NCI-H1092 treated with DMSO at 0.1 percent for 48 hours (cell line): ENCODE measurements at places on chromosomes 2 and 18.

GRCh38 chr2:107634172-107634571 lies 192.5 kb upstream of the RGPD4 start:
- no peak for DNase-seq

- DNase-seq: no peak
Observed at GRCh38 chr2:196275646-196276352, 104.4 kb upstream of the STK17B start.

- no peak for DNase-seq
Observed at GRCh38 chr2:99317161-99317872, 16.3 kb upstream of the LYG1 start.

- no peak for DNase-seq
Observed at GRCh38 chr18:36031903-36032302, 35.5 kb downstream of the RPRD1A start.

DNA sequence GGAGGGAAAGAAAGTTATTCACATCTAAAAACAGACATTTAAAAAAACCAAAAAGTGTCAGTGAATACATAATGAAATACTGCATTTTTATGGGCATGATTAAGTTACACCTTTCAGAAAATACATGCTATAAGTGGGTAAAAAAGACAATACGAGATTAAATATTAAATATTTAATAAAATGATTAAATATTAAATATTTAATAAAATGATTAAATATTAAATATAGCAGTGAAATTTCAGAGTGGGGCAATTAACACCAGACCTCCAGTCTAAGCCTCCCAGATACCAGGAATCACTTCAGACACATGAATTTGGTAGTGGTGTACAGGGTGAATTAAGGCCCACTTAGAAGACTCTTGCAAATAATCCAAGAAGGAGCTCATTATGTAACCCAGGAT lies 15.5 kb downstream of the RBM43 start:
- DNase-seq: no peak

DNA sequence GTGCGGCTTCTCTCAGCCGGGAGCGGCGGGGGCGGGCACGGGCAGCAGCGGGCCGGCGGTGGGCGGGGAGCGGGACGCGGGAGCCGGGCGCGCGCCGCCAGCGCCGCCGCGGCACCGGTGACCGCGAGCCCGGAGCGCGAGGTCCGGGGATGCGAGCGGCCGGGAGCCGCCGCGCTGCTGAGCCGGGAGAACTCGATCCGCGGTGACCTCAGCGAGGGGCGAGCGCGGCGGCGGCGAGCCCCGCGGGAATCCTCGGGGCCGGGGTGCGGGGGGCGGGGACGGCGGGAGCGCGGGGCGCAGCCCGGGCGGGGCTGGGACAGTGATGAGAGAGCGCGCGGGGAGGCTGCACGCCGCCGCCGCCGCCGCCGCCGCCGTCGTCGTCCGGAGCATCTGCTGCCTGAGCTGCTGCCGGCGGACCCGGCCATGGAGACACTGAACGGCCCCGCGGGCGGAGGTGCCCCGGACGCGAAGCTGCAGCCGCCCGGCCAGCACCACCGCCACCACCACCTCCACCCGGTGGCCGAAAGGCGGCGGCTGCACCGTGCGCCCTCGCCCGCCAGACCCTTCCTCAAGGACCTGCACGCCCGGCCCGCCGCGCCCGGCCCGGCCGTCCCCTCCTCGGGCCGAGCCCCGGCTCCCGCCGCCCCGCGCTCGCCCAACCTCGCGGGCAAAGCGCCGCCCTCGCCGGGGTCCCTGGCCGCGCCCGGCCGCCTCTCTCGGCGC lies at the start of gene MTCL1:
Gene MTCL1, plus strand, starts transcription at position 319 of the 723 bp plus-strand sequence. Its CDS starts 105 bp downstream, at position 424.
- DNase-seq: peak; percentile 49

- DNase-seq: no peak
Observed at GRCh38 chr2:233221378-233222063, 30.0 kb upstream of the ATG16L1 start.

- no peak for DNase-seq
Observed at GRCh38 chr2:233926806-233927205, 9.6 kb downstream of the TRPM8 start.

GRCh38 chr18:58080451-58080850 lies 36.4 kb downstream of the NEDD4L start:
- no peak for DNase-seq

DNA sequence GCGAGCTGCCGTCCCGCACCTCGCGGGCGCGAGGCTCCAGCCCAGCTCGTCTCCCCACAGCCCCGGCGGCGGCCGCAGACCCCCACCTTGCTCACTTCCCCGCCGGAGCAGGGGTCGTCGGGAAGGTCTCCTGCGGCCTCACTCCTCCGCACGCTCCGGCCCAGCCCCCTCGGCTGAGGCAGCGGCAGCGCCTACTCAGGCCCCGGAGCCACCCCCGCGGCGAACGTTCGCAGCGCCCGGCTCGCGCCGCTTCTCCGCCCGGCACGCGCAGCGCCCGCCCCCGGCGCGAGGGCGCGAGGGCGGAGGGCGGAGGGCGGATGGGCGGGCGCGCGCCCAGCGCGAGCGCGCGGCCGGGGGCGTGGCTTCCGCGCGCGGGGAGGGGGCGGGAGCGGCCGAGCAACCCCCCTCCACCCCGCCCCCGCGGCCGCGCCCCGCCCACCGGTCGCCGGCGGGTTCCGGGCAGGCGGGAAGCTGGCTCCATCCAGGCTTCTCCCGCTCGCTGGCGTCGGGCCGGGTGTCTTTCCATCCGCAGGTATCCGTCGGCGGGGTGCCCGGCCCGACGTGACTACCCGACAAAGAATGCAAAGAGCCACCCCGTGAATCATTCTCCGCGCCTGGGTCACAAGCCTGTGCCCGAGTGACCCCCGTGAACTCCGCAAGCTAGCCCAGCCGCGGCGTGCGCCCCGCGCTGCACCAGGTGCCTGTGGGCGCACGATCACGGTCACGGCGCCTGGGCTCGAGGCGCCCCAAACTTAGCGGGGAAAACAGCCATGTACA lies at the start of gene DTNB:
Gene DTNB, minus strand, starts transcription at position 278 of the 777 bp plus-strand sequence. CDS start 20,917 bp downstream, outside the sequence.
- DNase-seq: peak; percentile 56

DNA sequence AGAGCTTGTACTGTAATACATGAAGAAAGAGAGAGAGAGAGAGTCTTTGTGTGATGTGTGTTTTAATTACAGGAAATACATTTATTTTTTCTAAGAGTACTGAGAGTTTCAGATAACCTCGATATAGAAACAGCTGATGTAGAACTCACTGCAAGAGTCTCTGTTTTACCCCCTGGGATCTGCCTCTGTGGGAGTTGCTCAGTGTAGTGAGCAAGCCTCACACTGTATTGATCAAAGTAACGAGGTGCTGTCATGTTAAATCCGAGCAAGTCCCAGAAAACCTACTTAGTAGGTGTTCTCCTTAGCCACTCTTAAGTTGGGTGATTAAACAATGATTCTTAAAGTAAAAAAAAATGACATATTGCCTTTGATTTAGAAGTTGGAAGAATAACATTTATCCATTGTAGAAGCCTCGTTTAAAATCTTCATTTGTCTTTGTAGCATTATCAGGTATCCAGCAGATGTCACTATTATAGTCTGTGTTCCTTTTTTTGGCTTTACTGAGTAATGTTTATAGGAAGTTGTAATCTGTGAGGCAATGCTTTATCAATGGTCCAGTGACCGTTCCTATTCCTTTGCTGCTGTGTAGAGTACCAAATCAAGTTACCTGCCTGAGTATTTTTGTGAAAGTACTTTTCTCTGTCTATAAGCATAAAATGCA lies 219.0 kb downstream of the MYO3B start:
- DNase-seq: peak; percentile 41

DNA sequence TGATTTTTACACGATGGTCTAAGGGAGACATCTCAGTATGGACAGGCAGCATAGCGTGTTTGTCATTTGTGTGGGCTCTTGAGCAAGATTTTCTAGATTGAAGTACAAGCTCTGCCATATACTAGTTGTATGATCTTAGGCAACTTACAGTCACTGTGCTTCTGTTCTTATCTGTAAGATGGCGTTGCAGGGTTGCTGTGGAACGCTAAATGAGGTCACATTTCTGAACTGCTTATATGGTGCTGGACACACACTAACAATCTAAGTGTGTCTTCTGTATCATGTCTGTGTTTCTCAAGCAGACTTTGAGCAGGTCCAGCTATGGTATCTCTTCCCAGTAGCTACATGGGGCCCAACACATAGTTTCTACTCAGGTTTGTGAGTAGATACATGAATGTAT lies 29.2 kb downstream of the PARD3B start:
- no peak for DNase-seq

GRCh38 chr2:211823886-211824479 lies 714.6 kb downstream of the ERBB4 start:
- no peak for DNase-seq

DNA sequence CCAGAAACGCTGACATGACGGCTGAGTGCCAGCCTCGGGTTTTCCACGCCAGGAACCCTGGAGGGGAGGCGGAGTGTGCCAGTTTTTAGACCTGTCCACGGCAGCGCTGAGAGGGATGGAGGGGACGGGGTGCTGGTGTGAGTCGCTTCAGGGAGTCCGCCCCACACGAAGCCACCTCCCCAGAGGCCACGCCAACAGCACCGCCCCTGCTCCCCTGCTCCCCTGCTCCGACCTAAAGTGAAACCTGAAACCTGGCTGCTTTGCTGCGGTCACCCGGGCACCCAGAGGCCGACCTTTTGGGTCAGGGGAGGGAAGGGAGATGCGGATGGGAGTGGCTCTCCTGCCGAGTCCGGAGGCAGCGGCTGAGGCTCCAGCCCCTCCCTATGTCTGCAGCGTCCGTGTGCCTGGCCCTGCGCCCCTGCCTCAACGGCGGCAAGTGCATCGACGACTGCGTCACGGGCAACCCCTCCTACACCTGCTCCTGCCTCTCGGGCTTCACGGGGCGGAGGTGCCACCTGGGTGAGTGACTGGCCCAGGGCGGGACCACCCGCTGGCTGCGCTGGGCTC lies 38.1 kb downstream of the SNED1 start:
- DNase-seq: peak; percentile 3

DNA sequence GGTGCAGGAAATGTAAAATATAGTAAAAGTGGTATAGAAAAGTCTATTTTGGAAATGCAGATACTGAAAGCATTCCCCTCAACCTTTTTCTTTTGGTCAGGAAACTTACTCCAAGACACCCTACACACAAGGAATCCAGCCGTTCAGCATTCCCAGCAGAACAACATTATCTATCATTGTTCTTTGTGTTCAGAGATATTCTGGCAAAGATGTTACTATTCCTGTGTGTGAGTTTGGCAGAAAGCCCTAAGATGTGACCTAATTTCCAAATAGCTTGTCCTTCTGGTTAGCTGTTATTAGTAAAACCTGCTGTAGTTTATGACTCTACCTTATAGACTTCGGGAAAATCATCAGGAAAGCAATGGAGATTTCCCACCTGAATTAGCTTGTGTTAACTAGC lies 78.1 kb upstream of the PELI1 start:
- DNase-seq: no peak

GRCh38 chr2:85131116-85131515 lies 2.1 kb upstream of the TCF7L1 start:
- DNase-seq: no peak

GRCh38 chr2:31192851-31193392 lies 24.4 kb downstream of the CAPN14 start:
- no peak for DNase-seq

GRCh38 chr2:208147008-208147407 lies 1.1 kb upstream of the CRYGB start:
- DNase-seq: no peak

- no peak for DNase-seq
Observed at GRCh38 chr2:97761192-97761591, 47.8 kb downstream of the ZAP70 start.

GRCh38 chr2:141323571-141323970 lies 807.2 kb downstream of the LRP1B start:
- no peak for DNase-seq

GRCh38 chr2:11710632-11711353 lies 35.6 kb upstream of the LPIN1 start:
- peak; percentile 6 for DNase-seq

DNA sequence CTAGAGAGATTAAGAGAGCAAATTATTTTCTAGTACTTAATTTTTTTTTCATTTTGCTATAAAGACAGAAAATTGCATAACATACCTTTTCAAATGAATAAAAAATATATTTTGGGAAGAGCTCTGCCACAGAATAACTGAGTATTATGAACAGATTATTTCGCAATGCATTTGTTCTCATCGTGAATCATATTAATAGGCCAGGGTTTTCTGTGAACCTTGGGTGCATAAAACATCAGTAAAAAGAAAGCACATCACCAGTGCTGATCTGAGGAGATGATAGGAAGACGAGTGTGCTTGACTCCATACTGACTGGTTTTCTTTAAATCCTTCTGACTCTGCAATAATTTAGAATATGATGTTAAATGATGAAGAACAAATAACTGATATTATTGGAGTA lies 409.1 kb downstream of the CPS1 start:
- no peak for DNase-seq

DNA sequence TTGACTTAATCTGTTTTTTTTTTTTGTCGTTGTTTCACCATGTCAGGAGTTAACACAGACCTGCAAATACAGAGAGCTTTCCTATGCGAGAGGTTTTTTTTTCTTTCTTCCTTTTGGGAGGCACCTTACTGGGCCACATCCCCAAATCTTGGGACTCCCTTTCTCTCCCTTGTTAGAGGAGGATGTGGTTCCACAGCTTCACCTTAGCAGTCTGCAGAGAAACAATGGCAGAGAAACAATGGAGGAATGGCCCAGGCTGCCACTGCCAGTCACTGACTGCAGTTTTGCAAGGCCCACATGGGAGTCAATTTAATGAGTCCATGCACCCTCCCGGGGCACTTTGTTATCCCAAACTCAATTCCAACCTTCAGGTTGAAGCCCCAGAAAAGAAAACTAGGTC lies 20.8 kb upstream of the PDK1 start:
- DNase-seq: no peak

GRCh38 chr2:205776139-205776538 lies 93.8 kb downstream of the NRP2 start:
- no peak for DNase-seq

DNA sequence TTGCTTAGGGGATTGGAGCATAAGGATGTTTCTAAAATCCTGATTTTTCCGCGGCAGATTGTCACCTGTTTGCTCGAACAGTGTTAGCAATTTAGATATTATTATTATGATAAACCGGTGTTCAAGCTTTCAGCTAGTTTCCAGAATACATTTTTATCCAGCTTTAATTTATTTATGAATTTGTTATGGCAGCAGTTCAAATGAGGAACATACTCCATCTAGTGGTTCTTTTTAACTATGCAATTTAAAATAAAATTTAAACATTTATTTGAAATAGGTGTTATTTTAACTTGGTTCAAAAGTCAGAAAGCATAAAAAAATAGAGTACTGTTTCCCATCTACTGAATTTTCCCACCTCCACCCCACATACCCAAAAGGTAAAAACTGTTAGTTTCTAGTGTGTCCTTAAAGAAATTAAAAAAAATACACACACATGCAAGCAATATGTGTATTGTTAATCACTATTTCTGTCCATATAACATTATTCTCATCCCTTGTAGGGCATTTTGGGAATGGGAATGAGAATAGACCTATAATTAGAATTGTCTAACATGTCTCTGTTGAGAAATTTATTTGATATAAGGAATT lies 23.2 kb downstream of the ACOXL start:
- peak; percentile 16 for DNase-seq

- DNase-seq: no peak
Observed at GRCh38 chr2:239548451-239548871, 147.6 kb upstream of the HDAC4 start.

DNA sequence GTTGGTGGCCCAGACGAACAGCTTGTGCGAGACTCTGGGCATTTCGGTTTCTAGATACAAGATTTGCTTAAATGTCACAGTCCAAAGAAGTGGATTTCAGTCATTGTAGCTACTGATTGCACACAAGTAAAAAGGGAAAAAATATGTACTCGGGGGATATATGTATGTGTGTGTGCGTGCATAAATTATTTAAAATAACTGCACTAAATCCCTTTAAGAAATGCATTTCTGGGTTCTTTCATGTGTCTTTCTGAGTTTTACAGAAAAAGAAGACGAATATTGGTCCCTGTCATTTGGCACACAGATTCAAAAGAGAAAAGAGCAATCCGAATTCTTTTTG lies 2.1 kb upstream of the EPHA4 start:
- DNase-seq: no peak
